Dorsolateral prefrontal cortex (tissue), 122 donors: ENCODE measurements at places on chromosomes 2 and 18.

DNA sequence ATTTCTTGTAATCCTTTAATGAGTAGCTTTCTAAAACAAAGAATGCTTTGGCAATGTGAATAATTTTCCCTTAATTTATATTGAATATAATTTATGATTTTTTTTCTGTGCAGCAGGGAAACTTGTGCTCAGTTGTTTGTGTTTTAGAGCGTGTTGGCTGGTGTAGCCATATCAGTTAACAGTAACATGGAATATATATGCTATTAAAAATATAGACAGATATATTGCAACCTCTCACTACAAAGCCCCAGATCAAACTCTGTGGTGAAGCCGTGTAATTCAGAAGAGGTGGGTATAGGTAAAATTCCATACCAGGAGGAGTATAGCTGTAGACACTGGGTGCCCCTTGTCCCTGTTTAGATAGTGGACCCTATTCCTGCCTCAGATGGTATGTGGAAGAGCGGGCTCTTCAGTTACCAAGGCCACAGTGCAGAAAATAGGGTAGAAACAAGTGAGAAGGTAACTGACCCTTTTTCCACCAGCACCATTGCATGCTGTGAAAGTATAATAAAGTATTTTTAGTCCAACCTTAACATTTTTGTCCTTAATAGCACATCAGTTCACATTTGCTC, 18.1 kb upstream of the RASGRP3 start:
- no peak for DNase-seq

DNA sequence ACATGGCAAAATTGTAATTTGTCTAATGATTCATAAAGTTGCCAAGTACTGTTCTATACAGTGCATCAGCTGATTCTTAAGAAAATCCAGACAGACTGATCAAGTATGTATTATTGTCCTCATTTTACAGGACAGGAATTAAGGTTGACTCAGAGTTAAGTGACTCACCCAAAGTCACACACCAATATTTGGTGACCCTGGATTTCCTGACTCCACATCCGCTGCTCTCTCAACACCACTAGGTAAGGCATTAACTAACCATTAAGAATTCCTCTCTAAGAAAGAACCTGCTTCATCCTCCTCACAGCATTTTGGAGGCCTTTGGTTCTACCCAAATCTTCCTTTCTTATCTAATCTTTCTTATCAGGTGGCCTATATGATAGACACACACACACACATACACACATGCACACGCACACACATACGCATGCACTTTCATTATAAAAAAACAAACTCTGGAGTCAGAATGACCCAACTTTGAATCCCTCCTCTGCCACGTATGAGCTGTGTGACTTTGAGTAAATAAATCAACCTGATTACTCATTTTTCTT, 150.8 kb downstream of the ANKRD44 start:
- DNase-seq = no peak

DNA sequence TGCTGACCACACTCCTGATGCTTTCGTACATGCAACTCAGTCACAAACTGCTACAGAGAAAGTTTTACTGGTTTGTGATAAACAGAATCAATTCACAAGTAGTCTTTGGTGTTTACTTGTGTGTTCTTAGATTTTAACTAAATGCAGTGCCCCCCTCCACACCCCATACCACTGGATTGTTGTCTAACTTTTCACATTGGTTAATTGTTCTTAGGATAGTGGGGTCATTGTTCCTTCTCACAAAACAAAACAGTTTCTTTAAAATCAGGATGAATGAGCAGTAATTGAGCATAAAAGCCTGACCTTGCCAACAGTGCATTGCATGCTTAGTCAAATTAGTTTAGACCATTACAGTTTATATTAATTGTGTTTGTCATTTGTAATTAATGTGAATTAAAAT, 14.1 kb upstream of the PNPT1 start:
- DNase-seq = no peak

DNA sequence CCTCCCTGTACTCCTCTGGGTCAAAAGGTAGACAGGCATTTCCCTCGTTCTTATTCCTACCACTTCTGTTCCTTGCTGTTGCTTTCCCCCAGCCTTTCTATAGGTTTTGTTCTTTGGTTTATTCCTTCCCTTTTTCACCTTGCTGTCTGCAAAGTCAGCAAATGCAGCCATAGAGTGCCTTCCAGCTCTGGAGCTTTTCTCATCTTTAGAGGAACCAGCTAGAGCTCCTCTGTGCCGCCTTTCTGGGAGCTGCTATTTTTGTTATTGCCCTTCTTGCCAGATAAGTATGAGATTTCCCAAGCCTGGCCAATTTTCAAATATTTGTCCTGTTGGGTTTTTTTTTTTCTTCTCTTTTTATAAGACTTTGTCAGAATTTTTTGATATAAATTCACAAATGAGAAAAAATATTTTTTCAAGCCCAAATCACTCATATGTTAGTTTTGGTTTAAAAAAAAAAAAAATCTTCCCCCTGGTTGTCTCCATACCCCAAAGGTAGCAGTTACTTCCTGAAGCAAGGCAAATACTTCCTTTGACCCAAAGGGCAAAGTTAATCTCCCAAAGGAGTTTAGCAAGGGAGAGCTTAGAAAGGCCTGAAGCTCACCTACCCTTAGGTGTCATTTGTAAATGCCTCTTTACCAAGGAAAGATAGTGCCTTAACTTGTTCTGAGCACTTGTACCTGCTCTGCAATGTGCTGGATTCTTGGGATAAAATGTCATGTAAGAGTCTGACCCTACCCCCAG, 5.1 kb upstream of the TTC27 start:
- no peak for DNase-seq

- no peak for DNase-seq
Observed at GRCh38 chr2:80852079-80852807, 547.7 kb upstream of the LRRTM1 start.

DNA sequence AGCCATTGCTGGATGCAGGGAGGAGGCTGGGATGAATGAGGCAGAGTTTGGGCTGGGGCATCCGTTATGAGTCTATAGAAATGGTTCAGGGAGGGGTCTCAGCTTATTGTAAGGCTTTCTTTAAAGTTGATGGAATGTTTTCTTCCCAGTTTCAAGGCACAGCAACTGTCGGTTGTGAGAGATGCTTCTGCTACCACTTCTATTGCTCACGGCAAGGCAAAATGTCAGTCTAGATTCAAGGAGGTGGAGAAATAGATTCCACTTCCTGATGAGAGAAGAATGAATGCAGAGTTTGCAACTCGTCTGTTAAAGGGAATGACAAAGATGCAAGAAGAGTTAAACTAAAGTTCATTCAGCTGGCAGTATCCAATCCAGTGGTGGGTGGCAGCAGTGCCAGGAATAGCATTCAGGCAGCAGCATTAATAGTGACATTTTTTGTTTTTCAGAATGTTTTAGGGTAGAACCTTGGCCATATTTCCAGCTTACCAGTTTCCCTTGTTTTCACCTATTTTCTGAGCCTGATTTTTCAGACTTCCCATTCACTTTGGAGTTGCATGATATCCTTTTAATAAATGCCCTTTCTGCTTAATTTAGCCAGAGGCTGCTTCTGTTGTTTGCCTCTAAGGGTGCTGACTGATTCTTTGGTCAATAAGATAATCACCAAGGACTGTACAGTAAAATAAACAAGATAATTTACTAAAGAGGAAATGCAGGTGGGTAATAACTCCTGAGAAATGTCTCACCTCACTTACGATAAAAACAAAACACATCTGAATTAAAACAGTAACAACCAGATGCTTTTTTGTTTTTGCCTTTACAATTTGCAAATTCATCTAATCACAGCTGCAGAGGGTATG, 138.4 kb downstream of the RPIA start:
- no peak for DNase-seq

GRCh38 chr2:35503738-35504199, 851.8 kb upstream of the CRIM1 start:
- DNase-seq = no peak

DNA sequence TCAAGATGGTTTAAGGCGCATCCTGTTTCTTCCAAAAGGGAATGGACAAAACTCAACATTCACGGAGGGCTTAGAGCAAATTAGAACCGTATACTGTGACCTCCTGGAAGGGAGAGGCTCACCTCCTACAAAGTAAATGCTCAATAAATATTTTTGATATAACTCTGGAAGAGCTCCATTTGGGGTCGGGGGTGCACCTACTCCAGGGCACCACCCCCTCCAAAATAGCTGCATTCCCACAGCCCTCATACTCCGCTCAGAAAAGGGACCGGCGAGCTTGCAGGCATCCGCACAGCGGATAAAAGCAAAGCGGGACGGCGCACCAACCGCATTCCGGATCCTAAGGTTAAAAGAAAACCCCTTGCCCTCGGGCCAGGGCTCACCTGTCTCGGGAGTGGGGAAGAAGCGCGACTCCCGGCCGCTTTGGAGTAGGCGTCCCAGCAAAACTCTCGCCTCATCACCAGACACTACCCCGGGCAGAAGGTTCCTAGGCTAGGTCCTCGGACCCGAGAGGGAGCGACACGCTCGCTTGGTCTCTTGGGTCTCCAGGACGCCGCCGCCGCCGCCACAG, 378 bp downstream of the WDPCP start:
- DNase-seq = no peak

DNA sequence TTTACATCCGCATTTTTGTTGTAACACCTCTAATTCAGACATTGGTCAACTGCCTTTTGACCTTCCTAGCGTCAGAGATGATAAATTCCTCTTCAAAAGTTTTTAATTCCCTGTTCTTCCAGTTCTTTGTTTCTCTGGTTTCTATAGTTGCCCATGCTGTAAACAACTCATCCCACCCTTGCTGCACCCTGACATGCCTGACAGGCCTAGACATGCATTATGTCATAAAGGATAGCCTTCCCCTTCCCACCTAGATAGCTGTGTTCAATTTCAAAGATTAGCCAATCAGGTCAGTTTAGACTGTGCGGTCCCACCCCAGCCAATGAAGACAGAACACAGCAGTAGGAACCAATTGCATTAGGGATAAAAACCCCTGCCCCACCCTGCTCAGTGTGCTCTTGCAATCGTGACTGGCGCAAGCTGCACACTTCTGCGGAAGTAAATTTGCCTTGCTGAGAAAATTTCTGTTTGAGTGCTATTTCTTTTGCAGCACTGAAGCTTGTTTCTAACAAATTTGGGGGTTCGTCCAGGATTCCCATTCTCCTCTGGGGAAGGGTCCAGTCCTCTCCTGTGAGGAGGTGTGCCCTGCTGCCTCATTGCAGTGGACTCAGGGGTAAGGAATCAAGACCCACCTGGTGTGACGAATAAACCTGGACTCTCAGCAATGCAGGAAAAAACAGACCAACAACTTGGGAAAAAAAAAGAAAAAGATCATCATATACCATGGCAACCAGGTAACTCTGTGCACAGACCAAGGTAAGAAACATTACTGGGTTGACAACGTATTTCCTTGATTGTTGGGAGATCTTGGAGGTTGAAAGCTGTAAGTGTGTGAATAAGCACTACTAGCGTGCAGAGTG, 9.1 kb upstream of the SAP130 start:
- DNase-seq = no peak

GRCh38 chr18:67726882-67727281, 210.4 kb upstream of the DSEL start:
- no peak for DNase-seq

GRCh38 chr2:144605231-144605840, 85.4 kb upstream of the ZEB2 start:
- no peak for DNase-seq

- DNase-seq = no peak
Observed at GRCh38 chr18:45168866-45169600, 446.2 kb upstream of the SLC14A2 start.

- peak; percentile 64 for DNase-seq
Observed at GRCh38 chr2:64716569-64716968, 62.9 kb upstream of the SERTAD2 start.

- DNase-seq = no peak
Observed at GRCh38 chr2:39107724-39108273, 13.1 kb downstream of the SOS1 start.

DNA sequence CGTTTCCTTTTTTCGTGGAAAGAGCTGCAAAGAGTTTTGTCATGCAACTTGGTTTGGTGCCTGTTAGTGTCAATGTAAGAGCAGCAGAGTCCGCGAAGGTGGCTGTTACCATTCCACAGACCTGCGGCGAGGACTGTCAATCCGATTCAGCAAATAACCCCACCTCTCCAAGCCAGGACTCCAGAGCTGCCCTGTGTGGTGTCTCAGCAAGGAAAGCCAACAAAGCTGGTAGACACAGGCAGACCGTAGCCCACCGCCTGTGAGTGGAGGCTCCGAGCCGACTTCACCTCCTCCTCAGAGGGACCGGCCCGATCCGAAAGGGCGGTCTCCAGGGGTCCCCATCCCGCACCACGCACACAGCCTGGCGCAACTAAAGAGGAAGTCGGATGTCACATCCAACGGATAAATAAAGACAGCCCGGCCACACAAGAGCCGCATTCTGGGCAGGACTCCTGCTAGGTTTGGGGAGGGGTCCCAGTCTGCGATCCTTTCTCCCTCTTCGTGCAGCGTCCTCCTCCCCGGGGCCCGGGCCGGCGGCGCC, 819 bp downstream of the ANKRD44 start:
- peak; percentile 57 for DNase-seq

DNA sequence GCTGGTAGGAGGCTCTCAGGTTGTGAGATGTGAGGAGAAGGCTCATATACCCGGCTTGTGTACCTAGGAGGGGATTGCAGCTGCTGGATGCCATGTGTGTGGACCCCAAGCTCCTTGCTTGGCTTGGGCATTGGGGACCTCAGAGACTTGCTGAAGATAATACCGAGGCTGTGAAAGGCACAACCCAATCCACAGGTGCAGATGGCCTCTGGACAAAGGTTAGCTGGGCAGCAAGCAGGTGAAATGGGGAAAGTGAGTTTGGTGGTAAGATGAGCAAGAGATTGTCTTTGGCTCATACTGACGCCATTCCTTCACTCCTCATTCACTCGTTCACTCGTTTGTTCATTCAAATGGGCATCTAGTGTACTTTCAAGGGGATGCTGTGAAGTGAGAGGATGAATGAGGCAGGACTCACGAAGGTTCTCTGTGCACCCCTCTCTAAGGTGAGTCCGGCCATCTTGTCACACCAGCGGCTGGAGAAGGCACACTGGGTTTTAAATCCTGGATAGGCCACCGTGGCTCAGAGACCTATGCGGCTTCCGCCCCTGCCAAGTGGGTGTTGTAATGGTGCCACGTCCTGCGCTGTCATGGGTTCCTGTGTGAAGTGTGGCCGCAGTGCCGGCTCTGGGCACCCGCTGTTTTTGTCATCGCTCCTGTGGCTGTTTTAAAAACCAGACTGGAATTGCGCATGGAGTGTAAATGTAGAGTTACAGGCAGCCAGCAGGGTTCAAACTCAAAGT, 13.7 kb downstream of the FBLN7 start:
- DNase-seq = peak; percentile 21

DNA sequence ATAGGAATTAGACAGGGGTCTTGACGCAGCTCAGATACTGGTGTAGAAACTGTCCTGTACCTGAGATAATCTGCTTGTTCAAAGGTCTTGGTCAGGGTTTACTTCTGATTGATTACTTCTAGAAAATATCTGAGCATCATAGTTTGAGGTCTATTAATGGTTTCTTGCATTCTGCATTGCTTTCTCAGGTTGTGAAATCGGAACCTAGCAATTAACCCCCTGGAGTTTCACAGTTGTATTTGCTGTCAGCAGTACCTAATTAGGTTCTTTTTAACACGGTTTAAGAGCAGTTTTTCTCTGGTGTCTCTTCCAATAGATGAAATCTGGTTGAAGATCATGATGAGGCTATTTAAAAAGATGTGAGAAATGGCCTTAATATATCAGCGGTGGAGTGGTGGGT, 428.6 kb upstream of the SYT4 start:
- no peak for DNase-seq
